ENCODE measurements at places on chromosomes 7 and 10.

DNA sequence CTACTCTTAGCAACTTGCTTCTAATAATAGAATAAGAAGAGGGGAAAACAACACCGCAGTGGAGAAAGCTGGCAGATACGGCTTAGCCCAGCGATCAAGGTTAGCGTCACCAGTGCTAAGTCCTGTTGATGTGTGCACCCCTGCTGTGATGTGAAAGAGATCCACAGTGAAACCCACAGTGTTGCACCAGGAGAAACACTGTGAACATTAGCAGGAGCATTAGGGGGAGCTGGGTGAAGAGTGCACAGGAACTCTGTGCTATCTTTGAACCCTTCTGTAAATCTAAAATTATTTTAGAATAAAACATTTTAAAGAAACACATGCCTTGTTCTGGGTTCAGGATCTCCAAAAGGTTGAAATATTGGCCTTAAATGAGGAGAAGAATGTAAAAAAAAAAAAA, 154.1 kb upstream of the UNC5B start:
- DNase-seq = no peak

GRCh38 chr7:157768198-157768597, 431.4 kb downstream of the DNAJB6 start:
- DNase-seq = no peak

- DNase-seq = no peak
These were observed 66.4 kb downstream of the MTURN start for GRCh38 chr7:30201161-30201666.

GRCh38 chr10:46229144-46229563, 57.6 kb upstream of the ANTXRL start:
- no peak for DNase-seq

GRCh38 chr7:147510923-147511322, 1079.6 kb upstream of the C7orf33 start:
- DNase-seq = no peak

DNA sequence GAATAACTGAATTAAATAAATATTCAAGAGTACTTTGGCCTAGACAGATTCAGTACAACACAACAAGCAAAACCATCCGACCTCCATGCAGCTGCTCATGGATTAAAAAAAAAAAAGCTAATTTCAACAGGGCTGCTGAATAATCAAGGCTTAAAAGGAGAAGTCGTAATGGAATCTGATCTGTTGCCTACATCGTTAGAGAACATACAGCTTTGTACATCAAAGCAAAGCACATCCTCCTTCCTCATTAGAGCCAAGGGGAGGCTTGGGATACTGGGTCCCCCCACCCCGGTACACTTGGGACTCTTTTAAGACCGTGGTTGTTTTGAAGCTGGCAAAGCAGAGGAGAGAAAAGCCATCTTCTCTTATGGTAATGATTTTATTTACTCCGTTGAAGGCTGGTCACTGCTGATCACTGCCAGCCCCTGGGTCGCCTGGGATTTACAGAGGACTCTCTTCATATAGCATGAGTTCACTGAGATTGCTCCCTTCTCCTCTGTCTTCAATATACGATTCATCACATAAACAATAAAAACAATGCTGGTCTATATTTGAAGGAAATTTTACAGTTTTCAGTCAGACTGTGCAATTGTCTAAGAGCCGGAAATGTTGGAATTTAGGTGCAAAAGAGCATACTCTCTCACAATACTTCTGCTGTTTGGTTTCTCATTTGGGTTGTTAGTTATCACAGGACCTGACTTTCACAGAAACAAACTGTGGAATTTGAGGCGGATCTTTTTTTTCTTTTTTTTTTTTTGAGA, 148.8 kb downstream of the FAM107B start:
- DNase-seq = no peak

GRCh38 chr10:79056736-79057391, 11.9 kb upstream of the ZMIZ1 start:
- DNase-seq = no peak

DNA sequence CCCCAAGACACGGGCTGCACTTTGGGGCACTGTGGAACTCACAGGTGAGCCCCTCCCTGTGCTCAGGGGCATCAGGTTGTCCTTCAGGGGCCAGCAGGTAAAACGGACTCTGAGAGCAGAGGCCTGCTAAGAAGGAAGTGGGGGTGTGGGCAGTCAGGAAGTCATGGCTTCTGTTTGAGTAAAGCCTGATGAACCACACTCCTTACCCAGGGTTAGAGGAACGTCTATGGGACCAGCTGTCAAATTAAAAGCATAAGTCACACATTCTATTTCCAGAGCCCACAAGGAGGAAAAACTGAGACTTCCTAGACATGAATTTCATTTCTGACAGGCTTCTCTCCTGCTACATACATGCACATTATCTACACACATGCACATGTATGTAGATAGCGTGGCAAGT, 616.4 kb downstream of the SDK1 start:
- no peak for DNase-seq

DNA sequence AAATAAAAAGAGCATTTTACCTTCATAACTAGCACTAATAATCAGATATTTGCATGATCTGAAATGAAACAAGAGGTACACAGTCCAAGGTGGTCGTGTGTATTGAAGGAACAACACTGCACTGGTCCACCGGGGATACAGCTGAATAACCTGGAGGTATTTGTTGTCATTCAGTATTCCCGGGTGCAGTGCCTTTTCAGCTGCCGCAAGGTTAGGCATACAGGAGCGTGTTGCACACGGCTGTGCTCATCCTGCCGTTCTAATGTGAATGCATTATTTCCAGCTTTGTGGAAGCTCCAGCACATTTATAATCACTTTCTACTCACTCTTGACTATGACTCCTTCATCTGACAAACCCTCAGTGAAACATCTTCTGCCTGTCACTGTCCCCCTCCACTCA, 377.8 kb downstream of the GFRA1 start:
- DNase-seq = no peak

DNA sequence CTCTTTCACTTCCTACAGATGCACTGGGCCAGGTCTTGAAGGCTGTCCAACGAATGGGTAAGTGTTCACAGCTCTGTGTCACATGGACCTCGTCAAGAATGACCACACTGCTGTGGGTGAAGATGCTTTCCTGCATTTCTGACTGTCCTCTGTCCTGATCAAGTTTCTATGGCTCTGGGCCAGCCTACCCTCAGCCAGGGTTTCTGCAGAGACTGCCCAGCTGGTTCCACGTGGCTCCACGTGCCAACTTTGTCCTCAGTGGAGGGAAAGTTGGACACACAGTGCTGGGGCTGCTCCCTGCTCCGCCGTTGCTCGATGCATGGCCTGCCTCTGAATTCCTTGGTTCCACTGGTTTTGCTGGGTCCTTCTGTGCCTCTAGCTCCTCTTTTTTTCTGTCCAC, 152.3 kb downstream of the EGFR start:
- no peak for DNase-seq

GRCh38 chr10:129637010-129637409, 170.0 kb downstream of the MGMT start:
- no peak for DNase-seq

GRCh38 chr10:102769375-102770107, 25.8 kb downstream of the WBP1L start:
- no peak for DNase-seq

GRCh38 chr10:22321156-22321923, 441 bp downstream of the BMI1 start:
- DNase-seq = peak; percentile 53
